H9 (cell line): ENCODE measurements at places on chromosomes 13 and 19.

DNA sequence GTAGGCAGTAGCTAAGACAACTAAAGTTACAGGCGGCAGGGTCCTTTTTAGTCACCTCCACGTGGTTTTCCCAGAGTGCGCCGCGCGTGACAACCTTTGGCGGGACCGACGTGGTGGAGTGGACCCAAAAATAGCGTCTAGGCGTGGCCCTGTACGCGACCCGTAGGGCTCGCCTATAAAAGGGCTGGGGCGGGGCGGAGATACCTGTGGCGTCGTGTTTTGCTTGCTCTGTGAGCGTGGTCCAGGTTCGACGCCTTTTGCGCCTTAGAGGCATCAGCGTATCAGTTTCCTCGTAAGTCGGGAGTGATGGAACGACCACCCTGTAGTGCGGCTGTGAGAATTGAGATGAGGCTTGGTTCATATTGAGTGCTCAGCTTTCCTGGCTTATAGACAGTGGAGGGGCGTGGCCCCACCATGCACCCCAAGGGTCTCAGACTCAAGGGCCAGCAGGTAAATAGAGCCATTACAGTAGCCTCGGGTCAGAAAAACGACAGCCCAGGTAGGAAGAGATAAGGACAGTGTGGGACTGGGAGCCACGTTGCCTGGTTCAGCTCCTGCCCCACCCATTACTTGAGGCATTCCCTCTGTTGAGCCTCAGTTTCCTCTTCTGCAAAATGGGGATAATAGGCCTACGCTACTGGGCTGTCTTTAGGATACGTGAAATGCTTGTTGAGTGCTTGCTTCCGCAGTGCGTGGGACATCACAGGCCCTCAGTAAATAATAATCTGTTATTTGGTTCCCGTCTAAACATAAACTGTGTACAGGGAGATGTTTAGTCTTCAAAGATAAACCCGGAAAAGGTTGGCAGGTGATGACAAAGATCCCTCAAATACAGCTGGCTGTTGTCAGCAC is 693 bp upstream of the TMED1 start:
- no peaks in the 10 kb centered on the region; the same call in 1 of the 2 replicates for H3K4me1 ChIP-seq
- no peaks in the 10 kb centered on the region for H3K27me3 ChIP-seq
- H3K36me3 ChIP-seq, result peaks cover 27% of the 10 kb centered on the region

- H3K4me1 ChIP-seq, result no peaks in the 10 kb centered on the region
- H3K27ac ChIP-seq, result no peak within 1 kb of the TSS
- DNase-seq, result peak; percentile 48
- H3K36me3 ChIP-seq, result no peaks in the 10 kb centered on the region
- H3K4me3 ChIP-seq, result peak within 1 kb of the TSS; percentile 84
Observed at GRCh38 chr13:96994017-96994857, at the start of gene OXGR1. Gene OXGR1 (minus strand): TSS chr13:96994476. CDS start chr13:96987759, 6,717 bp downstream.

DNA sequence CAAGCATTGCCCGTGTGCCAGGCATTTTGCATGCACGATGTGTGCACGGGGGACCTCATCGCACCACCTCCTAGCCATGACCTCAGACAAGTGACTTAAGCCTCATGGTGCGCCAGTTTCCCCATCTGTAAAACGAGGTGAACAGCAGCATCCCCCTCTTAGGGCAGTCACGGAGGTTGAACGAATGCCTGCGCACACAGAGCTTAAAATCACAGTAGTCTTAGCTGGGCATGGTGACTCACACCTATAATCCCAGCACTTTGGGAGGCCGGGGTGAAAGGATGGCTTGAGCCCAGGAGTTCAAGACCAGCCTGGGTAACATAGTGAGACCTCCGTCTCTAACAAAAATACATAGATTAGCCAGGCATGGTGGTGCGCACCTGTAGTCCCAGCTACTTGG is 48.6 kb downstream of the PIN1 start:
- no peak overlapping the region for H3K4me3 ChIP-seq
- DNase-seq, result no peak
- H3K27me3 ChIP-seq, result no peaks in the 10 kb centered on the region
- H3K27ac ChIP-seq, result no peak overlapping the region

- peaks cover 10% of the 10 kb centered on the region for H3K36me3 ChIP-seq
- no peaks in the 10 kb centered on the region for H3K27me3 ChIP-seq
- peak overlapping the region; percentile 78 for H3K4me3 ChIP-seq
- DNase-seq, result peak; percentile 99
- H3K27ac ChIP-seq, result no peak overlapping the region
Observed at GRCh38 chr19:9791552-9792205, 23.1 kb upstream of the ZNF846 start.

GRCh38 chr19:13856497-13856896 is 20.4 kb upstream of the NANOS3 start:
- H3K4me3 ChIP-seq, result no peak overlapping the region
- DNase-seq, result no peak
- H3K36me3 ChIP-seq, result no peaks in the 10 kb centered on the region
- no peaks in the 10 kb centered on the region for H3K27me3 ChIP-seq

DNA sequence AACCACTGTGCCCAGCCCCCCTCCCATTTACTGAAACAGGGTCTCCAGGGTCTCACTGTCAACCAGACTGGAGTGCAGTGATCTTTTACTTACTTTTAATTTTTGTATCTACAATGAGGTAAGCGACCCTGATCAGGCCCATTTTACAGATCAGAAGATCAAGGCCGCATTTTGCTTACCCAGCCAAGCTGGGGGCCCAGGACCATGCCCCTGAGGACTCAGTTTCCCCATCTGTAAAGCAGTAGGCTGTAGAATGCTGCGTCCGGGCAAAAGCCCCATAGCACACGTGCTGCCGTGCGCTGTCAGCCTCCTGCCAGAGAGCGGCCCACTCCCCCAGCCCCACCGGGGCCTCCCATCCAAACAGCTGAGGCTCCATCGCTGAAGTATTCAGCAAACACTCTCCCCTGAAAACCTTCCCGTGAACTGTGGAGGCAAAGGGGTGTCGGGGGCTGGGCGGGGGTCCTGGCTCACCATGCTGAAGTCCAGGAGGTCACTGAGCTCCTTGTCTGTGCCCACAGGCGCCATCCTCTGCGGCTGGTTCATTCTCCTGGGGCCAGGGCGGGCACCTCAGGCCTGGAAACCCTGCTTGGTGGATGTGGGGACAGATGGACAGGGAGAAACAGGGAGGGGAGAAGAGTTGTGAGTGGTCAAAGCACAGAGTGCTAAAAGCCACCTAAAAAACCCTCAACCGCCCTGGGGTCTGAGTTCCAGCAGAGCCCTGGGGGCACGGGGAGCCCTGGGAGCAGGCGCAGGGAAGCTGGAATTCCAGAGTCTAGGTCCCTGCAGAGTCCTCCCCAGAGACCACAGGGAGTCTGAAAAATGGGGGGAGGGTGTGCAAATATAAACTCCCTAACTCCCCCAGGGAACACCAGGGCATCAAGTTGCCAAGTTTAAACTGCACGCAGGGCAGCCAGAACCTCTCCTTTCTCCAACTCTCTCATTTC is 2.4 kb downstream of the TCF3 start:
- H3K27ac ChIP-seq, result no peak overlapping the region
- H3K4me1 ChIP-seq, result no peaks in the 10 kb centered on the region
- H3K27me3 ChIP-seq, result no peaks in the 10 kb centered on the region
- peaks cover 42% of the 10 kb centered on the region for H3K36me3 ChIP-seq

DNA sequence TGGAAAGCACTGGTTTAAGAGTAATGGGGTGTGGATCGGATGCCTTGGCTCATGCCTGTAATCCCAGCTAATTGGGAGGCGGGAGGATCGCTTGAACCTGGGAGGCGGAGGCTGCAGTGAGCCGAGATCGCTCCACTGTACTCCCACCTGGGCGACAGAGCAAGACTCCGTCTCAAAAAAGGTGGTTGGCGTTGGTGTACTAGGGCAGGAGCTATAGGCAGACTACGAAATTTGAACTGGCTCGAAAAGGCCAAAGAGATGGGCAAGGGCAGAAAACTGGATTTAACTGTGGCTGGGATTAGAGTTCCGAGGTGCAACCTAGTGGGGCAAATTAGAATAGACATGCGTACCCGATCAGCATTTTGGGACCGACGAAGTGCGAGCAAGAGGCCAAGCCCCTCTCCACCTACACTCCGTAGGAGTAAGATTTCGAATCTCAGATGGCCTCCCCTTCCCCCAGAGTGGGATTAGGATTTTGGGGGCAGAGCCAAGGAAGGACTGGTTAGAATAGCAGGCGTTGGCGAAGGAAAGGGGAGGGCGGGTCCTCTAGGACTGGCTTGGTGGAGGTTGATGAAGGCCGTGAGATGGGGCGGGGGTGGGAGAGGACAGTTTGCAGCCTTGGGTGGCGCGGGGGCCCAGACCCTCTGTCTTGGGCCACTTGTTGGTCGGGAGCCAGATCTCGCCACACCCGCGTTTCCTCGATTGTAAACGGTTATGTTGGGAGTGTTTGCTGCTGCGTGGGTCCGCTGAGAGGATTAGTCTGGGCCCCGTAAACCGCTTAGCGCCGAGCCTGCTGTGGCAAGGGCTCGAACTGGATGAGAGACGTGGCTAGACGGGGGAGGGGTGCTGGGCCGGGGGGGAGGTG is 2.0 kb upstream of the INAFM1 start:
- no peaks in the 10 kb centered on the region for H3K27me3 ChIP-seq
- no peak overlapping the region for H3K27ac ChIP-seq
- H3K36me3 ChIP-seq, result peaks cover 34% of the 10 kb centered on the region
- peaks cover 5% of the 10 kb centered on the region for H3K4me1 ChIP-seq

DNA sequence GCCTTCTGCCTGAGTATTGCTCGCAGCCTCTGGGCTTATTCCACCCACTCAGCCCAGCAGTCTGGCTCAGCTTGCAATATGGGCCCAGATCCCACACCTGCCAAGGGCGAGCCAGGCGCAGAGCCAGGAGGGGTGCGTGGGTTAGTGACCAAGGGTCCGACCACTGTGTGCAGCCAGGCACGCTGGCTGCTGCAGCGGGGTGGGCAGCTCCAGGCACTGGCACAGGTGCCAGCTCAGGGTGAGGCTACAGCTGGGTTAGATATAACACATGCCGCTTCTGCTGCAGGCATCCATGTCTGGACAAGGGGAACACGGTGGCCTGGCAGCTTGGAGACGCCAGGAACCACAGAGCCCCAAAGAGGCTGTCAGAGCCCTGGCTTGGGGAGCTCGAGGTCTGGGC is 12.6 kb upstream of the URAD start:
- no peak overlapping the region for H3K27ac ChIP-seq
- H3K4me3 ChIP-seq, result no peak overlapping the region

GRCh38 chr19:23273022-23273589 is 22.9 kb upstream of the ZNF724 start:
- peaks cover 40% of the 10 kb centered on the region for H3K36me3 ChIP-seq
- no peaks in the 10 kb centered on the region for H3K27me3 ChIP-seq
- H3K4me1 ChIP-seq, result no peaks in the 10 kb centered on the region
- H3K4me3 ChIP-seq, result peak overlapping the region; percentile 96

GRCh38 chr13:40613914-40614313 is 52.5 kb downstream of the FOXO1 start:
- H3K4me1 ChIP-seq, result peaks cover 21% of the 10 kb centered on the region
- H3K27ac ChIP-seq, result no peak overlapping the region
- H3K36me3 ChIP-seq, result peaks cover 5% of the 10 kb centered on the region; the same call in 1 of the 2 replicates
